ENCODE measurements at places on chromosomes 4 and X.

GRCh38 chrX:116462822-116463221 lies at the start of gene CT83:
Gene CT83, minus strand, starts transcription at chrX:116462976. Its CDS starts 120 bp downstream, at chrX:116462856.
- DNase-seq: no peak

- DNase-seq: no peak
Observed at GRCh38 chr4:4994312-4995097, 24.8 kb downstream of the CYTL1 start.

DNA sequence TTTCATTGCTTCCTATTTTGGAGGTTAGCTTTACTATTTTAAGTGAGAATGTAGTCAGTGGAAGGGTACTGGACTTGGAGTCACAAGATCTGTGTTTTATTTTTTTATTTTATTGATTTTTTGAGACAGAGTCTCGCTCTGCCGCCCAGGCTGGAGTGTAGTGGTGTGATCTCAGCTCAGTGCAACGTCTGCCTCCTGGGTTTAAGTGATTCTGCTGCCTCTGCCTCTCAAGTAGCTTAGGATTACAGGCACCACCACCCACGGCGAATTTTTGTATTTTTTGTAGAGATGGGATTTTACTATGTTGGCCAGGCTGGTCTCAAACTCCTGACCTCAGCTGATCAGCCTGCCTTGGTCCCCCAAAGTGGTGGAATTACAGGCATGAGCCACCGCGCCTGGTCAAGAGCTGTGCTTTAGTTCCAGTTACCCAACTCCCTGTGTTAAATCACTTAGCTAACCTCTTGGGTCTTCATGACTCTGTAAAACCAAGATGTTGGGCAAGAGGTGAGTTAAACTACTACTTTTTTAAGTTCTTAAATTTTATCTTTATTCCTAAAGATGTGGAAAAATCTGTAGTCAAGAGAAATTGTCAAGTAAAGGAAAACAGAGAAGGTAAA lies 11.2 kb downstream of the USP9X start:
- DNase-seq: no peak

GRCh38 chrX:87634361-87634760 lies 116.8 kb downstream of the KLHL4 start:
- no peak for DNase-seq

DNA sequence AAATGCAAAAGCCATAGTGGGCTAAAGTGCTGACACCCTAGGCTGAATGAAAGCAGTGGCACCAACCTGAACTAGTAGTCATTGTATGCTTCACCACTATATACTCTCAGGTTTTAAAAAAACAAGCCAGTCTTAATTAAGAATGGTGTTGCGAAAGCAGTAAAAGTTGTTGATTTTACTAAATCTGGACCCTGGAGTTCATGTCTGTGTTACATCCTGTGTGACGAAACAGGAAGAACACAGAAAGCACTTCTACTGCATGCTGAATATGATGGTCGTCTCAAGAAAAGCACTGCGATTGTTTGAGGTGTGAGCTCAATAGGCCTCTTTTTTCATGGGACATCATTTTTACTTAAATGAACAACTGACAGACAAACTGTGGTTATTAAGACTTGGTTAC lies 24.2 kb upstream of the GDPD2 start:
- DNase-seq: no peak

DNA sequence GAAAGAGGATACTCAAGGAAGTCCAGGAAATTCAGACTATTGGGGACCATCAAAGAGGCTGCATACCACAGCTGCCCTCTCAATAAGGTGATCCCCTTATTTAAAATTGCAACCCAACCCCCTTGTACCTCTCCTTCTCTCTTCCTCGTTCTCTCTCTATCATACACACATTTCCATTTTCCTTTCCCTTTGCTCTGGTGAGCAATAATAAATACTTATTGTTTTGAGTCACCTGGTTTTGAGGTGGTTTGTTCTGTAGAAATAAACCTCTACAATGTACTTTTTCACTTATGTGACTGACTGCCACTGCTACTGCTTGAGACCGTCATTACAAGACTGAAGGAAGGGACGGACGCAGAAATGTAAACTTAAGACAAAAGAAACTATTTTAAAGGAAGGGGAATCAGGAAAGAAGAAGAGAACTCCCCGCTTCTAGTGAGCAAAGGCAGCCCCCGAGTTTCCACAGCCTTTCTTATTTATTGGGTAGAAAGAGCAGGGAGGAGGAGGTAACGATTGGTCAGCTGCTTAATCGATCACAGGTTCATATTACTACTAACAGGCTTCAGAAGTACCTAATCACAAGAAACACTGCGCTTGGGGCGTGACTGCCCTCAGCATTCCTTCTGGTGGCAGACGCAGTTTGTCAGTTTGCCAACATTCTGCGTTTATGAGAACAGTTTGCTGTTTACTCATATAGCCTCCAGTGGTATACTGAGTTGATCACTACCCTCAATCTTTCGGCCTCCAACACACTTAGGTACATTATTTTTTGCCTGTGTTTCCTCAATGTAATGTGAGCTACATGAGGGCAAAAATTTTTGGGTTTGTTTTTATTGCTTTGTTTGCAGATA lies 16.9 kb upstream of the TMEM165 start:
- no peak for DNase-seq

DNA sequence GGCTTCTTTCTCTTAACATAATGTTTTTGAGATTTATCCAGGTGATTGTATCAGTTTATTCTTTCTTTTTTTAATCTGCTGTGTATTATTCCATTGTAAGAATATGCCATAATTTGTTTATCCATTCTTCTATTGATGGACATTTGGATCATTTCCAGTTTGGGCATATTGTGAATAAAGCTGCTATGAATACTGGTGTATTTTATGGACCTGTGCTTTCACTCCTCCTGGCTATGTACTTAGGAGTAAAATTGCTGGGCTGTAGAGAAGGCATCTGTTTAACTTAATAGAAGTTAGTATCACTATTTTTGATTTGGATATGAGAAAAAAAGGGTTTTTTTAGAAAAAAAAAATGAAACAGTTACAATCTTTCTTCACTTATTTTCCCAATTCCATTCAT lies 50.0 kb upstream of the FAM9C start:
- peak; percentile 18 for DNase-seq

- DNase-seq: no peak
Observed at GRCh38 chr4:151669990-151670389, 90.8 kb downstream of the GATB start.

DNA sequence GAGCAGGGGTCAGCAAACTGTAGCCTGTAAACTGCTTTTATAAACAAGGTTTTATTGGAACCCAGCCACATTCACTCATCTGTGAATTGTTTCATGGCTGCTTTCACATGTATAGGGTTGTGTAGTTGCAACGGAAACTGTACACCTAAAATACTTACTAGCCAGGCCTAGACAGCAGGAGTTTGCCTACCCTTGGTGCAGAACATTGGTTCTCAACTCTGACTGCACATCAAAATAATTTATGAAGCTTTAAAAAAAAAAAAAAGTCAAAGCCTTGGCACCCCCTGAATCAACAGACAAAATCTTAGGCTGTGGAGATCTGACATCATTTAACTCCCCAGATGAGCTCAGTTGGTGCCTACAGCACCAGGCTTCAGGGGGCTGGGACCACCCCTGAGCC lies 27.8 kb downstream of the ADGRA3 start:
- no peak for DNase-seq

- DNase-seq: peak; percentile 10
Observed at GRCh38 chr4:96698831-96699230, 858.9 kb downstream of the PDHA2 start.

DNA sequence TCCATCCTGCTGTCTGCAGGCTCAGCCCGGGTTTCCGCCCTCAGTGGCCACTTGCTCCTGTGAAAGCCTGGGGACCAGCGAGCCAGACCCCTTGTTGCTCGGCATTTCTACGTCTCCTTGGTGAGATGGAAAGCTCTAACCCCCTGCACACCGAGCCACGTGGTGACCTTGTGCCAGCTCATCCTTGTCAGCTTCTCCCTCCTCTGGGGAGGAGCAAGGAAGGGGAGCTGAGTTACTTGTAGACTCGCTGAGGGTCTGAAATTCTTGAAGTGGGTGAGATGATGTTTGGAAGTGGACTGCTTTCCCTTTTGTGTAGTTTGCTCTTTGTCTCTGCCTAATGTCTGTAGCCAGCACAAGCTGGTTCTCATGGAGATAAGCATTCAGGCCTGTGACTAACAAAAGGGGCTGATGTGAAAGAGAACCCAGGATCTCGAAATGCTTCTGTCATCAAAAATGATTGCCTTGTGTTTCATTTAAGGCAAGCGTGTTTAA lies 29.3 kb downstream of the RGS12 start:
- no peak for DNase-seq

- DNase-seq: no peak
Observed at GRCh38 chr4:86720508-86721068, 126.5 kb downstream of the PTPN13 start.

DNA sequence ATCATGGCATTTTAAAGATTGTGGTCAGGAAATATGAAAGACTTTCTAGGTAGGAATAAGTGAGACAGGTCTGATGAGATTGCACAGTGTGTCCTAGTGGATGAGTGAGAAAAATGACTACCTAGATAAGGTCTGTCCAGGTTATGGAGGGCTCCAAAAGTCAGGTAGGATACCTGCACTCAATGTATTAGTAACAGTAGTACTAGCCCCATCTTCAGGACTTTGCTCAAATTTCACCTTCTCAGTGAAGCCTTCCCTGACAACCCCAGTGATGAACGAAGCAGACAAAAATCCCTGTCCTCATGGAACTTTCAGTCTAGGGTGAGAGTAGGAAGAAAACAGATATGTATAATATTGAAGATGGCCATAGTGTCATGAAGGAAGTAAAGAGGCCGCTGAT lies 85.7 kb downstream of the ZIC3 start:
- DNase-seq: no peak

DNA sequence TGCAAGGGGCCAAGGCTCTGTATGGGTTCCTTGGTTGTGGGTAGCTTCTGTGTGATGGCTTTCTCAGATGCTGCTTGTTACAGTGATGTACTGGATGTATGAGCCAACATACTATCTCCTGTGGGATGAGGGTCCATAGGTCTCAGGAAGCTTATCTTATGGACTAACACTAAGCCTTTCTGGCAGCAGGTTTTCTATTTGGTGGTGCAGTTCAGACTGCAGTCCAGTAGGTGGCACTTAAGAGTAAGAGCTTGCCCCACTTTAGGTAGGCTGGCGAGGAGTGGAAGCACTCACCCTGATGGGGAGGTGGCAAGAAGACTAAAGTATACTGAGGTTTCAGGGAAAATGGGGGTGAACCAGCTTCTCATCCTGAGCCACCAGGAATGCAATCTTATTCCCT lies 306.7 kb upstream of the MAOA start:
- DNase-seq: peak; percentile 63

DNA sequence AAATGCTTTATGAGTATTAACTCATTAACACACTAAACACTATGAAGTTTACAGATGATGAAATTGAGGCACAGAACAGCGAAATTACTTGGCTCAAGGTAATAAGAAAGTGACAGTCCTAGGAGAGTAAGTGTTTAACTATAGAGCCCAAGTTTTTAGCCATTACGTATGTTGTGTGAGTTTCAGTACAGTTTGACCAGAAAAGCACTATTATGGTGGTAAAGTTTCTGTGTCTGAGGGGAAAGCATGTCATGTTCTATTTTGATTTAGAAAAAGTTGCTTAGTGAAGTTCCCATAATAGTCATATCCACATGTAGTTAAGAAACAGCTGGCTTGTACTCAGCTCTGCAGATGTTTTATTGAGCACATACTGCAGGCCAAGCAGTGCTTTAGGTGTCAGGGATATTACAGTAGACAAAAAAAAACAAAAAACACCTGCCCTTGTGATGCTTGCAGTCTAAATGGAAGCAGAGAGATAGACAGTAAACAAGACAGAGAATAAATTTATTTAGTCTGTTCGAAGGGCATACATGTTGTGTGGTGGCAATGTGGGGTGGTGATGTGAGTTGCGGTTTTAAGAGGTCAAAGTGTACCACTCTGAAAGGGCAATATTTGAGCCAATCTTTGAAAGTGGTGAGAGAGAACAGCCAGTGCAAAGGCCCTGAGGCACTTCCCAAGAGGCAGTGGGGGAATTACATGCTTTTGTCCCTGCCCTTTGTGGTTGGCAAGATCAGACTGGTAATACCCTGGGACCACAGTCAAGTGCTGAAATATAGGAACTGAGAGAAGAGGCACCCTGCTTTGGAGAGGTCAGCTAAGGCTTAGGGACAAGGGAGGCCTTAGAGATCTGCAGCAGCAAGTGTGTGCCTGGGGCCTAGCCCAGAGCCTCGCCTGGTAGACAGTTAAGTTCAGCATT lies 6.2 kb downstream of the TMEM131L start:
- DNase-seq: no peak

DNA sequence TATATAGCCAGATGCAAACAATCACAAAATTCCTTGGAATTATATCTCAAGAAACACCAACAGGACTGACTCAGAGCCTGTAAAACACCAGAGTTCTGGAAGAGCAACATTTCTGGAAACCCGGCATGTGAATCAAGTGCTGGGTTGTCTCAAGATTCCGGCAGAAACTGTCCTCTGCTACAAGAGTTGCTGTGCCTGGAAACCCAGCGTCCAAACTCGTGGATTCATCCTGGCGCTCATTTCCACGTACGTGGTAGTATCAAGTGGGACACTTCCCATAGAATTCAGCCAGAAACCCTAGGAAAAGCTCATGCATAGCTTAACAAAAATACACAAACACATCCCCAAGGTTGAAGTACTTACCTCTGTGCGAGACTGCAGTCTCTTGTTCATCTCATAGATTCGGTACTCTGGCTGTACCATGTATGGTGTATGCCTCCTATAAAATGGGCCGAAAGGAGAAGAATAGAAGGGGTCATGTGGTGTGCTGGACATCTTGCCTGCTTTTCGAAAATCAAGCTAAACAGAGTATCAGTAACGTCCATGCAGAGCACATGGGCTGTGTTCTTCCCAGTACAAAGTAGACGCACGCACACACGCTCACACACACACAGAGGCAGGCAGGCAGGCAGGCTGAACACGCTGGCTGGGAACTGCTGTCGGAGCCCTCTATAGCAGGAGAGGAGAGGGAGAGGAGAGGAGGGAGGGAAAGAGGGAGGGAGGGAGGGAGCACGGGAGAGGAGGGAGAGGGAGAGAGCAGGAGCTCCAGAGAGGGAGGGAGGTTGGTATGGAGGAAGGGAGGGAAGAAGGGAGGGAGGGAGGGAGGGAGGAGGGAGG lies at the start of gene LDB2:
LDB2 (minus strand) TSS at position 655 of the 837 bp plus-strand sequence.
- peak; percentile 72 for DNase-seq

DNA sequence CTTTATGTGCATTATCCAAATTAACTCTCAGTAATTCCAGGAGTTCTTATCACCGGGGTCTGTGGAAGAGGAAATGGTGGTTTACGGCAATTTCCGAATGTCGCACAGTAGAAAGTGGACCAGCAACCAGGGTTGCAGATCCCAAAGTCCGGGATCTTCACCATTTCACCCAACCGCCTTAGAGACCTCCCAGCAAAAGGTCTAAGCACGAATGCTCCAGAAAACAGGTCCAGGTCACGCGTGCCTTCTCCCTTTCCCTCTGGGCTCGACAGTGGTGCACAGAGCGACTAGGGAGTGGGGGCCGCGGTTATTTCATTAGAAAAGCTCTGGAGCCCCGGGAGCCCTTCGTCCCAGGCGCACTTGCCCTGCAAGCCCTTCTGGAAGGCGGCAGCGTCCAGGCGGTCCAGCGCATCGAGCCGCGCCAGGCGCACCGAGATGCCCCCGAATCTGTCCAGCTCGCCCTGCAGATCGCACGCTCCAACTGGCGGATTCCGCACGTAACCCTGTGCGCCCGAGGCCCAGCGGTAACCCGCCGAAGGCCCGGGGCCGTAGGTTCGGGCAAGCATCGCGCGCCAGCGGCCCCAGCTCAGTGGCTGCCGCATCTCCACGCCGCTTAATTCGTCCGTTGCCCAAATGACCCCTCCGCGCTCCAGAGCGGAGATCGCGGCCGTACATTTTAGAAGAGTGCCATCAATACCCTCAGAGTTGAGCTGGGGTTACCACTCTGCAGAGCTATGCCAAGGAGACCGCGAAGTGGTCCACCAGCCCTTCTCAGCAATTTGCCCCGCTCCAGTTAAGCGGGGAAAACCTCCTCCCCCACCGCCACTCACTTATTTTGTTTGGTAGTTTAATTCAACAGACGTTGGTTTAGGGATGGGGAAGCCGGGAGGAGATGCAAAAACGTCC lies at the start of gene NUDT6:
NUDT6 (minus strand) TSS at position 627 of the 906 bp plus-strand sequence; CDS start at position 602, 25 bp downstream.
- DNase-seq: peak; percentile 44

All from HAP-1 (cell line).